Ureter (tissue), 1 donor: ENCODE measurements at places on chromosomes 3 and 15. TPM values are rescaled to one million over a fixed set of nuclear protein-coding genes. Genes with fewer than 3 reads are reported as not detected.

GRCh38 chr15:95581595-95581994, 748.9 kb upstream of the NR2F2 start:
- no peak for DNase-seq

- DNase-seq, result no peak
These were observed 277.1 kb upstream of the GBE1 start for GRCh38 chr3:82038556-82038955.

Gene CIAO2A
- 35.5 TPM for total RNA-seq

GRCh38 chr3:195057716-195058115, 213.2 kb downstream of the XXYLT1 start:
- no peak for DNase-seq

DNA sequence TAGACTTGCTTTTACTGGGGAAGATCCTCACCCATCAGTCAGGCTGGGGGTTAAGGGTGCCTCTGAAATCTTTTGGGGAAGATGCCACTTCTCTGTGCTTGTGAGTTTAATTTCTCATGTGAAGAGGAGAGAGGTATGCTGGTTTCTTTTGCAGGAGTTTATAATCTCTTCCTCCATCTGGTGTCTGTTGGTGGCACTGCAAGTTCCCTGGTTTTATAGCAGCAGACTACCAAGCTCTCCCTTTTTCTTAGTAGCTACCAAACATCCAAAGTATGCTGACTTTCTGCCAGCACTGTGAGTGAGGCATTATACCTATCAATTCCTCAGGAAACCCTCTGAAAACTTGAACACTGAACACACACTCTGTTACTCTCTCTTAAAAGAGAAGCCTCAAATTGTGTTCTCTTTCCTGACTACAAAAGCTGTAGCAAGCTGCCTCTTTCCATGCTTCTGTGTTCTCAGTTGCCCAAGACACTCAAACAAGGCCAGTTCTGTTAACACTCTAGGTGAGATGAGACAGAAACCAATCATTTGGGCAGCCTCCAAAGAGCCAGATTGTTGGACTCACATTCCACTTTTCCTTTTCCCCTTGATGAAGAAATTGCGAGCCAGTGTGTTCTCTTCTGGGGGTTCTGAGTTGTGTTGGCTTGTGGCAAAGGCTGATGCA, 299.5 kb downstream of the GAP43 start:
- no peak for DNase-seq

Gene PIERCE2
- 3.0 TPM for total RNA-seq

- DNase-seq, result no peak
These were observed 43.4 kb downstream of the PXYLP1 start for GRCh38 chr3:141275032-141275422.

DNA sequence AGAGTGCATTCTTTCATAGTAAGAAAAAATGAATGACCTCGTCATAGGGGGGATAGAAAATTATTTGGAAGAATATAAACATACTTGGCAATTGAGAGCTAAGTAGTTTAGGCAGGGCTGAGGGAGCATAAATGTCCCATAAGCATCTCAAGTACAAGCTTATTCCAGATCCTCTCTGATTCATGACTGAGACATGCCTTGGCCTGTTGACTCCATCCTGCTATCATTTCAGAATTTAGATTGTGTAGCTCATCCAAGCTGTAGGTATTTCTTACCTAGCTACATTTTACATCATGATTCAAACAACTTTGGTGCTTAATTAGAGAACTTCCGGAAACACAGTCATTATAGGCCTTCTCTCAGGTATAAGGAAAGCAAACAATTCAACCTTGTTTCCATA, 12.3 kb downstream of the POGLUT1 start:
- no peak for DNase-seq

Gene POLR2M
- 75.8 TPM for total RNA-seq

Gene TMEM212
- not detected for total RNA-seq

- no peak for DNase-seq
These were observed 102.5 kb upstream of the PDZRN3 start for GRCh38 chr3:73727117-73727821.

Gene FOXB1
- total RNA-seq, result not detected

Gene PRR20G
- total RNA-seq, result not detected

Gene PP2D1
- not detected for total RNA-seq

- DNase-seq, result peak; percentile 51
These were observed 81.4 kb upstream of the LMOD3 start for GRCh38 chr3:69203631-69204314.

GRCh38 chr3:19331931-19332330, 183.6 kb downstream of the KCNH8 start:
- no peak for DNase-seq

DNA sequence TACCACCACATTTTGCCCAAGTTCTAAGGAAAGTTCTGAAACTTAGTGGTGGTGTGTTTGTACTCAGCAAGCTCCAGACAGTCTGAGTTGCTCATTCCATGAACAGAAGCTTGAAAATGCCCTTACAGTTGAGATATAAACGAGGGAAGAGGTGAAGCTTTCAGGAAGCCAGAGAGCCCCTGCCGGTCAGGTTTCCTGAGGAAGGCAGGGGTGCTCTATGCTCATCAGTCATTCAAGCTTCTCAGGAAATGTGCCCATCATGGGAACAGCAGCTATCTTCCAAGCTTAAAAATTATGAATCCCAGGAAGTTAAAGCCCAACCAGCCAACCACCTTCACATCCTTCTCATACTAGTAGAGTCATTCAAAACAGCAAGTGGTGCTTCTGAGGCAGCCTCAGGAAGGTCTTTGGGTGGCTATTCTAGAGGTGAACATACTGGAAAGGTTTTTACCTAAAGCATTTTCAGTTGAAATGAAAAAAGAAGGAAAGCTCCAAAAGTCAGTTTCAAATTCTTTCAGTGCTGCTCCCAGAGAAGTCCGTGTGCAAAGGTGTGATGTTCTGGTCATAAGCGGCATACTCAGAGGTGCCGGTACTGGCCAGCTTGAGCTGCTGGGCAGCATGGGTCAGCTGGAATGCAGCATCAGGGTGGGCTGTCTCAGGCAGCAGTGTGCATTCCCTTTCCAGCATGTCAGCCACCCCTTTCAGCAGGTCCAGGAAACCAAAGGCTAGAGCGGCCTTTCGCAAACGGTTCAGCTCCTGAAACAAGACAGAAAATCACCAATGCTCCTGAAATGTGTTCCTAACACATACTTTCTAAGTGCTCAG, 31.8 kb downstream of the INTS14 start:
- DNase-seq, result no peak

- DNase-seq, result no peak
These were observed 534.9 kb upstream of the ARRDC4 start for GRCh38 chr15:97425596-97425995.

GRCh38 chr3:36201546-36201945, 178.8 kb upstream of the STAC start:
- DNase-seq, result no peak

GRCh38 chr3:65230261-65231139, 542.7 kb upstream of the ADAMTS9 start:
- DNase-seq, result no peak

DNA sequence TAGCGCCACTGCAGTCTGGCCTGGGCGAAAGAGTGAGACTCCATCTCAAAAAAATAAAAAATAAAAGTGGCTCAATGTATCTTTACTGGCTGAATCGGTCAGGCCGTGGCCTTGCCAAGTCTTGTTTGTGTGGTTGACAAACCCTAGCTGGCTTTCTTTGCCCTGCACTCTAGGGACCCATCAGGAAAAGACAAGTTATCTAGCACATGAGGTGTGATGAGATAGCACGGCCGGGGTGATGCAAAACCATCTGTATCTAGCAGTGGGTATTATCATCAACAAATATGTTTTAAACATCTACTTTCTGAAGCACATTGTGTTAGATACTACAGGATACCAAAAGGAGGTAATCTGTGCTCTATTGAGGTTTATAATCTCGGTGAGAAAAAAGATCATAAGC, 3.9 kb upstream of the DPP8 start:
- no peak for DNase-seq

DNA sequence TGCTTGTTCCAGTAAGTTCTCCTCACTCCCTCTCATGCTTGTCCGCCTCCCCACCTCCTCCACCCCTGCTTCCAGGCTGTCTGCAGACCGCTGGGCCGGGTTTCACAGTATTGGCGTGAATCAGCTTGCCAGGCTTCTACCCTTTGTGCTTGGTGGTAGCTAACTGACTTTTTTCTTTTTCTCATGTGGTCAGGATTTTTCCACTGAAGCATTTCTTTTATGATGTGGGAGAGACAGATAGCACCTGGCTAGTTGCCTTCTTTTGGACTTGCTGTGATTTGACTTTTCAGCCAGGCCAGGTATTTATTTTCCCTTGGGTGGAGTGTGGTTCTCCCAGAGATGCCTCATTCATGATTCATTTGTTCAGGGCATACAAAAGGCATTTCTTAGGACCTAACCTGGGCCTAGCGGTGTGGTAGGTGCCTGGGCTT, 60.6 kb downstream of the ST6GAL1 start:
- DNase-seq, result no peak

DNA sequence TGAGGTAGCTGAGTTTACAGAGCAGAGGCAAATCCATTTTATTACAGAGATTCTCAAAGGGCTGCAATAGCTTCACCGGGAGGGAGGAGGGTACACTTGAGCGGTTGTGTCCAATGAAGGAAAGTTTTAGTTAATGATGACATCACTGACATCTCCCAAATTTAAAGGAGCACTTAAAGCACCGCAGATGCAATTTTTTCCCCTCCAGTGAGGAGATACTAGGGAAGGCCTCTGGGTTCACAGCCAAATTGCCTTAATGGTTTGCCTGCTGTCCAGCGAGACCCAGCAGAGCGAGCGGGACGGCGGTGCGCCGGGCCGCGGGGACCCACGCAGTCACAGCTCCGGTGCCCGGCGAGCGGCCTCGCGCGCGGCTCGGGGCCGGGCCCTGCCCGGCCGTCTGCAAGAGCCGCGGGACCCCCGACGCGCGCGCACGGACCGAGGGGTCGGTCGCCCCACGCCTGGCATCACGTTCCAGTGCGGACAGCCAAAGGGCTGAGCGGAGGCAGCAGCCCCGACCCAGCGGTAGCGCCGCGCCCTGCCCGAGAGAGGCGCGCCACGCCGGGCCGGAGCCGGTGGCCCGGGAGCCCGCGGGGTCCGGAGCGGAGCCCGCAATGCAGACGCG, 160.5 kb upstream of the CHRNA7 start:
- no peak for DNase-seq

DNA sequence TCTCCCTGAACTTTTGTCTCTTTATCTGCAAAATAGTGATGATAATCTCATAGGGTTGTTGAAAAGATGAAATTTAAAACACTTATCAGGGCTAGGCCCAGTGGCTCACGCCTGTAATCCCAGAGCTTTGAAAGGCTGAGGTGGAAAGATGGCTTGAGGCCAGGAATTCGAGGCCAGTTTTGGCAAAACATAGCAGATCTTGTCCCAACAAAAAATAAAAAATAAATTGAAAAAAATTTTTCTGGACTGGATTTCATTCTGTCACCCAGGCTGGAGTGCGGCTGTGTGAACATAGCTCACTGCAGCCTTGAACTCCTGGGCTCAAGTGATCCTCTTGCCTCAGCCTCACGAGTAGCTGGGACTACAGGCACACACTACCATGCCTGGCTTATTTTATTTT, 29.6 kb downstream of the LMLN start:
- no peak for DNase-seq

DNA sequence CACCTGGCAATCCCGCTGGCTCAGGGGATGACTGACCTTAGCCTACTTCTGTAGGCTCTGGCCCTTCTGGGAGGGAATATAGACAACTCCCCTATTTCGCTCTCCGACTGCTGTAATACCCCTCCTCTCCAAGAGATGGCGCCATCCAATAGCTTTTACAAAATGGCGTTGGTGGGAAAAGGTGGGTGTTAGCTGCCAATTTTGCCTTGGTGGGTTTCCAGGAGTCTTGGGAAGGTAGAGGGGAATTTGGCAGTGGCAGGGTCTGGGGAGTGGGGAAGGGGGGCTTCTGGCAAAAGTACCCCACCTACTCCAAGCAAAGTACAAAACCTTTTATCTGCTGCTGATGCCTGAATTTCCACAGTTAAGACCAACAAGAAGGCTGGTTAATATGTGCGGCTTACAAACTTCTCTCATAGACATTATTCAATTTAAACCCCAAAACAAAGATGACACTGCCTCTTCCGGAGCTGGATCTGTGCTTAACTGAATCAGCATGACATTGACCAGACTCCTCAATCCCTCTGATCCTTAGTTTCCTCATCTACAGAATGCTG, 62.1 kb downstream of the RASGRF1 start:
- DNase-seq, result no peak

GRCh38 chr3:156434921-156435320, 120.0 kb downstream of the SSR3 start:
- DNase-seq, result no peak

Gene CPNE9
- 0.29 TPM for total RNA-seq

DNA sequence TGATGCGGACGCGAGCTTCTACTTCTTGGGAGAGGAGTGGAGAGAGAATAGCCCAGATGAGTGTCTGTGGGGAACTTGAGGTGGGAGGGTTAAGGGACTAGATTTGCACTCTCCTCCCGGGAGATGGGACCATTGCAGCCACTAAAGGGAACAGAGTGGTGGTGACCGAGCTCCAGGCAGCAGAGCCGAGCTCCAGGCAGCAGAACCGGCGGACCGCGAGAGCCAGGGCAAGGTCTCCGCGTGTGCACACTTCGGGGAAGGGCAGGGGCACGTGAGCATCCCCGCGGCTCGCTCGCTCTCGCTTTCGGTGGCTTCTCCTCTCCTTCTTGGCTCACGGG, 1.1 kb downstream of the IGDCC3 start:
- DNase-seq, result no peak

Gene LYZL4
- not detected for total RNA-seq

Gene MEX3B
- total RNA-seq, result 0.55 TPM

- no peak for DNase-seq
These were observed 301.2 kb downstream of the MECOM start for GRCh38 chr3:169362301-169362700.

Gene CYP8B1
- total RNA-seq, result not detected

DNA sequence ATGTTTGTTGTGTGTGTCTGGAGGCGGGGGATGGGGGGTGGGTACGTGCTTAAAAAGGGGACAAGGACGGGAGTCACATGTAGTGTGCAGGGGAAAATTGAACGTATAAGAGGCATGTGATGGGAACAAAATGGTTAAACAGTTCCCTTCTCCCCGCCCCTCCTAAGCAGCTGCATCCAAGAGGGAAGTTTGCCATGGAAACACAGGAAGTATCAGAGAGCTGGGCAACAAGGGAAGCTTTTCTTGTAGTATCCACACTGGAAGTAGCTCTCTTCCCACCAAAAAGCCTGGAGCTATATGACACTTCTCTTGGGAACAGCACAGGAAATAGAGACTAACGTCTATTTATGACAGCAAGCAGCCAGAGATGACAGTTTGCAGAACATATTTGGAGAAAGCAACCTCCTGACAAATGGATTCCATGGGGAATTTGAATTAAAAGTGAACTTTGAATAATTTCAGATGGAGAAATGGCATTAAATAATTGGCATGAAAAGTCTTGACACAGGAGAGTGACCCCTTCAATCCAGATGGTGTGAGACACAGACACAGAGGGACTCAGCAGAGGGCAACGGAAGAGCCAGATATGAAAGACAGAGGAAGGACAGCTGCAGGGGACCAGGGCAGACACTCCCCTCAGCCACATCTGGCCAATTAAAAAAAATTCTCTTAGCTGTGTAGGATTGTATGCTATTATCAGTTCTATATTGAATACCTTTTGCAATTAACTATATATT, 294.2 kb upstream of the TBL1XR1 start:
- DNase-seq, result no peak
